Stimulated activated CD4-positive, alpha-beta T cell treated with anti-CD3 and anti-CD28 coated beads, Interleukin-1b, Interleukin-23, amount 100 ng/mL, for 1 hour (primary cell): ENCODE measurements at places on chromosomes 12 and 14.

- no peak for DNase-seq
Measured at GRCh38 chr12:98513379-98514322, 1.7 kb upstream of the TMPO start.

DNA sequence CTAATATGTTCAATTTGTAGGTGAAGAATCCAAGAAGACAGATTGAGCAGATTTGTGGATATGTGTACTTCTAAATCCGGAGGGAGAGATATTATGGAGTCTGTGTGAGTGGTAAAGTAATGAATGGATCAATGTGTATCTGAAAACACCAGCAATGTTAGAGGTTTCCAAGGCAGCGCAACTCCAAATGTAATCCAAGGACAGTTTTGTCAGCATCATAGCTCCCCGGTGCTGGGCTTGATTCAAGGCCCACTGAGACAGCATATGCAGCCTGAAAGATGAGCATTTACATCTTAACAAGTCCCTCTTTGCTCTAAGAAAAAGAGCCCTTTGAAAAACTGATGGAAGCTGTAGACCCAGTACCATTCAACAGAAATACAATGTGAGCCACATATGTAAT, 38.3 kb upstream of the FRMD6 start:
- no peak for DNase-seq

GRCh38 chr12:24505366-24506015, 443.4 kb downstream of the BCAT1 start:
- DNase-seq, result no peak

GRCh38 chr14:76500480-76500879, 124.5 kb downstream of the ESRRB start:
- no peak for DNase-seq

DNA sequence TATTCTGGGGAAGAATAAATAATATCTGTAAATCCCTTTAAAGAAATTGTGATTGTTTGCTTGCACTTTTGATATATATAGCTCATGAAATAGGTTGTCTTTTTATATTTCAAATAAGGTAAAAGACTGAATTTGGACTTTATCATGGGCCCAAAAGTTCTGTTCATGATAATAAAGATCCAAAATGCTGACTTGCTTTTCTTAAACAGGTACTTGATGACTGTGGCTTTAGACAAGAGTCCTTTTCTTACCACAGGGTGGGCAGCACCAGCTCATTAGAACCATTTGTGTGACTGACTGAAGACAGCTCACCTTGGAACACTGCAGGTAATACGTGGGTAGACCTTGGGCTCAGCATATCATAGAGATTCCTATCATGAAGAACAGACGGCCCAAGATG, 432.6 kb downstream of the ETNK1 start:
- DNase-seq, result no peak

DNA sequence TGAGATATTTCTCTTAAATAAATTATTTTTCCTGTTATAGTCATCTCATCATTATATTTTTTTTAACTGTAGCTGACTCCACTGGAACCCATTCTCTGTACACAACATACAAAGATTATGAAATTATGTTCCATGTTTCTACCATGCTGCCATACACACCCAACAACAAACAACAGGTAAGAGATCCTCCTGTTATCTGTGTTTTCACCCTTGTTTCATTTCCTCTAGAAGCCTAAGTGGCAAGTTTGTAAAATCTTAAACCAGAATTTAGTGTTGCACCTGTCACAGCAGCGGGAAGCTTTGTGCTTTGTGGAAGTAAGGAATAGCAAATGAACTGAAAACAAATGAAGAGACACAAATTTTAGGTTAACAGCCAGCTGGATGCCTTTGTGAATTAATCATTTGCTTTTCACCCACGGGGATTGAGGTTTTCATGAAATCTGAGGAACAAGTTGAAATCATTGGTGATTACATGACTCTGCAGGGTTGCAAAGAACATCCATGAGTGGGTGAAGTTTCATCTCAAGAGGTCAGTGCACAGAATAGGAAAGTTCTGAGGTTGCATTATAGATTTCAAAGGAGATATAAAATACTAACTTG, 273.9 kb upstream of the RGS6 start:
- DNase-seq, result no peak

DNA sequence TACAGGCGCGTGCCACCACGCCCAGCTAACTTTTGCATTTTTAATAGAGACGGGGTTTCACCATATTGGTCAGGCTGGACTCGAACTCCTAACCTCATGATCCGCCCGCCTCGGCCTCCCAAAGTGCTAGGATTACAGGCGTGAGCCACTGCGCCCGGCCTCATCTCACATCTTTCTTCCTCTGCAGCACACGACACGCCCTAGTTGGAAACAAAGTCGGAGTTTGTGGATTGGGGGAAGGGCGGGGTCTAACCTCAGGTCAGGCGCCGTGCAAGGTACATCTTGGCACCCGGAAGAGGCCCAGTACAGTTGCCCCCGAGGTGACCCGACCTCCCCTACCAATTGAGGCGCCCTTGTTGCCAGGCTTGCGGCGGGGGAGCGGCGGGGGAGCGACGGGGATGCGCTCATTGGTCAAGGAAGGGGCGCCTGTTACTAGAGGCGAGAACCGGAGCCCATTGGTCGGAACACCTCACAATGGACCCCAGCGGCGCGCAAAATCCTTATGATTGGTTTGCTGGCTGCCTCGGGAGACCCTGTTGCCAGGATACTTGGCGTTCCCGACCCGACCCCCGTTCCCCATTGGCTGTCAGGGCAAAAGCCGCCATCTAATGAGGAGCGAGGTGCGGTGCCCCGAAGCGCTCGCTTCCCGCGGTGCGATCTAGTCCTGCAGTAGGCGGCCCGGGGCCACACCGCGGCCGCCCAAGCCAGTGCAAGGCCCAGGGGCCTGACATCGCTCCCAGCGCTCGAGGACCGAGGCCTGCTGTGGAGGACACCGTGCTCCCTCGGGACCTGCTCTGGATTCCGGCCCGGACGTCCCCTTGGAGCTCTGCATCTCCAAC, at the start of gene REC8:
Gene REC8 (plus strand): TSS at position 659 of the 839 bp plus-strand sequence. CDS start 473 bp downstream, outside the sequence.
- no peak for DNase-seq

GRCh38 chr12:74152370-74152769, 385.3 kb upstream of the ATXN7L3B start:
- DNase-seq, result no peak

GRCh38 chr12:94596596-94596995, 53.8 kb downstream of the TMCC3 start:
- DNase-seq, result no peak

DNA sequence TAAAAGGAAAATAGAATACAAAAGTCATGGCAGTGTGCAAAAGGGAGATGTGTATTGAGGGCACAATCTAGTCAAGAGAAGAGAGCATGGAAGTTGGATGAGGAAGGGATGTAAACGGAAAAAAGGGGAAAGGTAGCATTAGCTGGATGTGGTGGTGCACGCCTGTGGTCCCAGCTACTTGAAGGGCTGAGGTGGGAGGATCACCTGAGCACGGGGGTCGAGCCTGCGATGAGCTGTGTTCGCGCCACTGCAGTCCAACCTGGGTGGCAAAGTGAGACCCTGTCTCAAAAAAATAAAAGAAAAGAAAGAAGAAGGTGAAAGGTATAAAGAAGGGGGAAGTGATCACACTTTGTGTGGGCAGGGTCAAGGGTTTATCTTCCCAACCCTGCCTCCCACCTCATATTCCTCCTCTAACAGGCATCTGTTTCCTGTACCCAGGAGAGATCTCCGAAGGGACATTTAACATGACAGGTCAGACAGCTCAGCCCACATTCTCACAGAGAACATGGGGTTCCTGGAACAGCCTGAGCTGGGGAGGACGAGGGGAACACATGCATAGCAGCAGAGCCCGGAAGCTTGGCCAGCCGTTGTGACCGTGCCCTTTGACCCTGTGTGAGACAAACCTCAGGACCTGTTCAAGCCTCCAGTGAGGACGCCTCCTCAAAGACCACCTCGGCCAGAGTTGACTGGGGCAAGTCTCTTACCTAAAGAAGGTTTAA, 8.9 kb downstream of the RNASE11 start:
- DNase-seq, result no peak

GRCh38 chr14:93012951-93013719, 90.2 kb downstream of the CHGA start:
- DNase-seq, result no peak

DNA sequence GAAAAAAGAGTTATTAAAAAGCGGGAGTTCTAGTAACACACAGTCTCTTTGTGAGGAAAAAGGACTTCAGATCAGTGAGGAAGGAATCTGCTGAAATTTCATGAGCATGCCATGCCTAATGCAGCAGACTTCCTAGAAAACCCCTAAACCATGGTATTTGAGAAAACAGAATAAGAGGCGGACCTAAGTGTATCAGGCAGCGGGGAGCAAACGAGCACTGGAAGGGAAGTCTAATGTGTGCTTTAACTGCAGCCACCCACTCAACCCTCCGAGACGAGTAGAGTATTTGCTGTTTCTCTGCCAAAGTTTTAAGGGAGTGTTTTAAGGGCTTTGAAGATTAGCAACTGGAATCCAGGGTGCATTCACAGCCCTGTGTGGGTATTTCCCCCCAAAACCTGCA, 36.5 kb downstream of the ACADS start:
- DNase-seq, result no peak

DNA sequence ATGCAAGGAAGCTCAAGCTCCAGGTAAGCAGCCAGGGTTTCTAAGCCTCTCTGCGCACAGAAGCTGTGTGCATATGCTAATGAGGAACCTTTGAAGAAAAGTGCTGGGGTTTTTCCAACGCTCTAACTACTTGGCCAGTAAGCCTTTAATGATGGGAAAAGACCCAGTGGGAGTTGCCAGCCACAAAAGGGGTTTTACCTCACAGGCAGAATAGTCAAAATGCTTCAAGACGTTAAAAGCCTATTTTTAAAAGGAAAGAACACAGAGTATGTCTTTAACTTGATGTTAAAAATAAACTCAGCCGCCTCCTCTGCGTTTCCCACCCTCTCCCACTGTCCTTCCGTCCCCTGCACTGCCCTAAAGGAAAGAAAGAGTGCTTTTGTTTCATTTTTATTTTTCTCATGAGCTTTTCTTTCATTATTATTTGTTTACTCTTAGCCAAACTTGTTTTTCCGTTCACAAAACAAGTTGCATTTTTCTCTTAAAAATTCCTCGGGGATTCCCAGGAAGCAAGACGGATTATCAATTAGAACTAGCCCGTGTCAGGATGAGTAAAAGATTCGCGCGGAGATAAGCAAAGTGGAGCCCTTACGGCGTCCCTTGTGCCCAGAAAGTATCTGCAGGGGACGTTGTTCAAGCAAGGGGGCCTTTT, 209.8 kb upstream of the NUDT4 start:
- no peak for DNase-seq

DNA sequence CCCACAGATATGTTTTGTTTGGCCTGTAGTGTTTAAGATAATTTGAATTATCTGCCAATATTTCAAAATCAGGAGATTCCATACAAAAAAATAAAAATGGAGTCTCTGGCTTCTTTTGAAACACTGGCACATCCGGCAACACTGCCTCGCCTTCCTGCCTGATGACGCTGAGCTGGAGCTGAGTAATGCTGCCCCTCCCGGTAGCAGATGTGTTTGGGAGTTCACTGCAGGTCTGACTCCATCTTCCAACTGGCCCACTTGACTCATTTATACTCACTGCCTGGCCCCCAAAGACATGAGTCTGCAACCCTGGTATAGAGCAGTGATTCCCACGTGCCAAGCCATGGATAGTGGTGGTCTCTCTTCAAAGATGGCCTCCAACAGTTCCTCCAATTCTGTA, 7.4 kb downstream of the CIT start:
- no peak for DNase-seq

DNA sequence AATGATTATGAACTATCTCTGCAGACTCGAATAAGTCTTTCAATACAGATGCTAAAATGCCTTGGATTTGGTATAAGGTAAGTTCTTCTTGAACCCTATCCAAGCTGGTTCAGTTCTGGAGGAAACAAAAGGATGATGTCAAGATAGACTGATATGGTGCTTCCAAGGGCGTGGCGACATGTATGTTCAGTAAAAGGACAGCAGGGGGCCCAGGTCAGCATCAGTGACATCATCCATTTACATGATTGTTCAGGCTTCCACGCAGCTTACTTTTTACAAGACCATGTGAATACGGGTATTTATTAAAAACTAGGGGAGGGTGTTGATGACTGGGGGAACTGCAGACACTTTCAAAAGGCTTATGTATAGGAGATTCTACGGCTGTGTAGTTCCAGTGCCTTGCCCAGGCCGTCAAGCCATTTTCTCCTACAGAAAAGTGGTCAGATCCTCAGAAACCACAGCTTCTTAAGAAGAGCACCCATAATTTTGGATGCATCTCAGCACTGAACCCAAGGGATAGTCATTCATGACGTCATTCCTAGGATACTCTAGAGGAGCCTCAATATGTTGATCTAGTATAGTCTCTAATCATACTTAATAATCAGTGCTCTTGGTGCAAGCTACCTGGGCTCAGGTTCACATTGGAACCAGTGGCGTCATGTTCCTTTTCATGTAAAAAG, 527.7 kb downstream of the FUT8 start:
- DNase-seq, result no peak

DNA sequence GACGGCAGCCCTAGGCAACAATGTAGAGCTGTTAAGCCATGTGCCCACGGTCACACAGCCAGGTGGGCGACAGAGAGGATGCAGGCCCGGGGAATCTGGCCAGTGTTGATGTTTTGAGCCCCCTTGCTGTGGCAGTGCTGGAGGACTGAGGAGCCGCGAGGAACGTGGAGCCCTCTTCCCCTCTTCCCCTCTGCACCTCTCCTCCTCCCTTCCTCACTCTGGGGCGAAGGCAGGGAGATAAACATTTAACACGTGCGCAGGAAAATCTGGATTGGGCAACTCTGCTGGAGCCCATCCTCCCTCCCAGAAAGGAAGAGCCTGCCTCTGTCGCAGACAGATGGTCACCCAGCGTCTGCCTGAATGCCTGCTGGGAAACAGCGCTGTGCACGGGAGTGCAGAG, 376.8 kb downstream of the FUT8 start:
- DNase-seq, result no peak

- DNase-seq, result no peak
Measured at GRCh38 chr14:35399083-35399937, 5.2 kb downstream of the NFKBIA start.

GRCh38 chr12:89305373-89305772, 46.9 kb downstream of the DUSP6 start:
- no peak for DNase-seq

DNA sequence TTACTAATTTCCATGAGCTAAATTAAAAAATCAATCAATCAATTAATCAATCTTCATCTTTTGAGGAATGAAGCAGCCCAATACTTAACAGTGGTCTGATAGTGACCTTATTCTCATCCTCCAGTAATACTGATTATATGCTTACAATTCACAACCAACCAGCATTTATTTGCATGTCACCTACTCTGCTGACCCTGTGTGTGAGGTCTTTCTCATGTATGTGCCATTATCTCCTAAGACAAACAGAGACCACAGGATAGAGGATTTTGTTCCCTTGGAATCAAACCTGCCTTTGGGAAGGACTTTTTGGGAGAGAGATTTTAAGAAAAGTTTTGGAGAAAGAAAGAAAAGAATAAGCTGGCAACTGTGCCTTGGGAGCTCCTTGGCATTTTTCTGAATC, 197.2 kb downstream of the NRXN3 start:
- no peak for DNase-seq

- DNase-seq, result no peak
Measured at GRCh38 chr14:51490205-51490604, 161.5 kb upstream of the FRMD6 start.
